ENCODE measurements at places on chromosomes 1 and 21. TPM values are rescaled to one million over a fixed set of nuclear protein-coding genes. Genes with fewer than 3 reads are reported as not detected.

DNA sequence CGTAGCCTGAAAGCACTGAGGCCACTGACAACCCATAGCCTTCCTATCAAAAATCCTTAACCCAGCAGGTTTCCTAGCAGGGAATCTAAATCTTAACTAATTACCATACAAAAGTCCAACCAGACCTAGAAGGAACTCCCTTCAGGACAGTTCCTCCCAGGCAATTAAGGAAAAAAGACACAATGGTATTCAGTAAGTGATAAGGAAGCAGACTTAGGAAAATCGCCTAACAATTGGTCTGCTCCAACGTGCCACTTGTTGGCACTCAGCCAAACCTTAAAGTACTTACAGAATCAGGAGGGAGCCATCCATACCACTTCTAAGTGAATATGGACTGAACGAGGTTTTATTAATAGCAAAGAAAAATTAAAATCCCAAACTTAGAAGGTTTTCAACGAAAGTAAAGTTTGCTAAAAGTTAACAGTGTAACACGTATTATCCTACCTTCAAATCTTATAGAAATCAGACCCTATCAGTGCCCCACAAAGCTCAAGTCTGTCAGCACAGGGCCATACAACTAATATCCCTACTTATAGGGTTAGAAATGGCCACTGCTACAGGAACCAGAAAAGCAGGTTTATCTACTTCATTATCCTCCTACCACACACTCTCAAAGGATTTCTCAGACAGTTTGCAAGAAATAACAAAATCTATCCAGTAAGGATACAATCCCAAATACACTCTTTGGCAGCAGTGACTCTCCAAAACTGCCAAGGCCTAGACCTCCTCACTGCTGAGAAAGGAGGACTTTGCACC is 29.0 kb downstream of the SPATA6 start:
- no peak for DNase-seq

- no peak for DNase-seq
Observed at GRCh38 chr1:17648457-17649145, 106.5 kb upstream of the ACTL8 start.

GRCh38 chr1:6012529-6013318 is 20.5 kb upstream of the NPHP4 start:
- DNase-seq, result no peak

Gene TEX38
- total RNA-seq, result not detected

Data from RPMI7951 (cell line).